NCI-H1694 (cell line): ENCODE measurements at places on chromosomes 2 and 18.
A peak's percentile ranks its signal among the peaks of the same experiment; 100 is the strongest.

DNA sequence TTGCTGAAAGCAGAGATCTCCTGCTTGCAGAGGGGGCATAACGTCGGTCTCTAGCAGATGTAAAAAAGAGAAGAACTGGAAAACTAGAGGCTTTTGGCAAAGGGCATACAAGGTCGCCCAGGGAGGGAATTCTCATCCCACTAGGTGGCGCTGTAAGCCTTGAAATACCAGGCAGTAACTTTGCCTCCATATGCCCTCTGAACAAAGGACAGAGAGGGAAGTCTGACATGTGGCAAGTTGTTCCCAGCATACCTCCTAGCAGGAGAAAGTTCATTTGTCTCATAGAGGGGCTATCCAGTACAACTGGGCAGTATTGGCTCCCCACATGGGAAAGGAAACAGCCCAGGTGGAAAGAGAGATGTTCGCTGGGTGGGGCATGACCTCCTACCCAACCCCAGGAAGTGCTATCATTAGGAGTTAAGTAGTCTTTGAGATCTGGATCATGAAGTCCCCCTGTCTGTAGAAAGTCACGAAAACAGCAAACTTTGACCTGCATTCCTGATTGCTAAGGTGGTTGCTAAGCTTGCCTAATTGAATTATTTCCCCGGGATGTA, 39.9 kb downstream of the STK17B start:
- peak; percentile 10 for DNase-seq

GRCh38 chr18:77857678-77858655, 608.3 kb downstream of the GALR1 start:
- peak; percentile 75 for DNase-seq

DNA sequence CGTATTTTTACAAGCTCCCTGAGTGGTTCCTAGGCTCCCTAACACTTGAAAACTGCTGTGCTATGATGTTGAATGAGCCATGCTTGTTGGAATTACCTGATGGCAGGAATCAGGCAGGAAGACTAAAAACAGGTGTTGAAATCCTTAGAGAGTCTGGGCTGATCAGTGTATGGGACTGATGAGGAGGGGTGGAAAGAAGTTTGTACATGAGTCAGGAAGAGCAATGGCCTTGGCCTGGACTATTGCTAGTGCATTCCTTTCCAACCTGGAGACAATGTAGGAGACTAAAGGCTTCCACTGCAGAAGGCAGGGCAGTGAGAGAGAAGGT, 25.0 kb upstream of the TMBIM1 start:
- no peak for DNase-seq

DNA sequence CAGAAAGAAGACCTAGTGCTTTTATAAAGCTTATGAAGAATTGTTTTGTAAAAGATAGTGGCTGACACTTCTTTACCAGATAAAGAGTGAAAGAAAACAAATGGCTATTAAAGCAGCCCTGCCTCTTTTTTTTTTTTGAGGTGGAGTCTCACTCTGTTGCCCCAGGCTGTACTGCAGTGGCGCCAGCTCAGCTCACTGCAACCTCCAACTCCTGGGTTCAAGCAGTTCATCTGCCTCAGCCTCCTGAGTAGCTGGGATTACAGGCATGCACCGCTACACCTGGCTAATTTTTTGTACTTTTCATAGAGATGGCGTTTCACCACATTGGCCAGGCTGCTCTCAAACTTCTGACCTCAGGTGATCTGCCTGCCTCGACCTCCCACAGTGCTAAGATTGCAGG, 12.9 kb downstream of the ARPC2 start:
- DNase-seq = no peak

- no peak for DNase-seq
These were observed 47.7 kb upstream of the SMAD2 start for GRCh38 chr18:47978141-47978540.
